ENCODE measurements at places on chromosomes 13 and 19.

GRCh38 chr13:98475522-98475921 is 101.4 kb downstream of the STK24 start:
- no peak for DNase-seq

GRCh38 chr13:76929320-76929719 is 19.0 kb upstream of the ACOD1 start:
- no peak for DNase-seq

- DNase-seq, result no peak
These were observed 3.6 kb upstream of the ZNF583 start for GRCh38 chr19:56400485-56400884.

DNA sequence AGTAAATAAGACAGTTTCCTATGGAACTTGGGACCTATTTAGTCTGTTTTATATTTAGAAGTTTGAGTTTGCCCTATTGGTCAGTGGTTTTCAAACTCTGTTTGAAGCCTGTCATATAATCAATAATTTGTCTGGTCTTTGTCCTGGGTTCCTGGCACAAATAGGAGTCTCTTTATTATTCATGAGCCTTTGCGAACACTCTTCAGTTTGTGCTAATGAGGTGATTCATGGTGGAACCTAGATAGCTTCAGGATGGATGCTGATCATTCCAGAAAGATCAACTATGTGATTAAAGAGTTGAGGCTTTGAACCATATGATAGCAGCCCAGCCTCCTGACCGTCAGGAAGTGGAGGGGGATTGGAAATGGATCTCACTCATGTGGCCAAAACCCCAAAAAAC is 10.0 kb upstream of the VWA8 start:
- DNase-seq, result peak; percentile 6

GRCh38 chr19:40348961-40349507 is 539 bp downstream of the PLD3 start:
- peak; percentile 13 for DNase-seq

GRCh38 chr13:91375116-91375729 is 23.2 kb upstream of the GPC5 start:
- peak; percentile 13 for DNase-seq

DNA sequence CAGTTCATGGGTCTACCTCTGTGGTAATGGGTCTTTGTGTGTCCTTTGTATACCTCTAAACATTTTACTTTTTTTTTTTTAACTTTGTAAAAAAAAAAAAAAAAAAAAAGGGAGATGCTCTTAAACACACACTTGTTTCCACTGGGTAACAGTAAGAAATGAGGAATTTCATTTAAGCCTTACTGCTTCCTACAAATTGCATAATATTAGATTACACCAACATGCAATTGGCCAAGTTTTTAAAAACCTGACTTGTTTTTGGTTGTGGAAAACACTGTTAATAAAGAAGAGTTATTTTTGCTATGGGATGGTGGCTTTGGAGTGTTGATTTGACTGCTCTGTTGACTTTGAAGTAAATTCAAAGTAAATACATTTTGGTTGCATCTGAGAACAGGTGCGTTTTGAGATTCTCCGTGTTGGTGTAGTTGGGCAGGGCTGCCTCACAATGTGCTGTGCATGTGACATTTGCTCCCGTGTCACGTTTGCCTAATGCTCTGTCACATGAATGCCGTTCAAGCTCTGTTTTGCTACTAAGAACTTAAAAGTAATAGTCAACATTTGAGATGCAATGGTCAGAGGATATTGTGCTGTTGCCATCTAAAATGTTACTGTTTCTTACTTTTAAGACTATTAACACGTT is 202.4 kb downstream of the LMO7 start:
- DNase-seq, result no peak

- no peak for DNase-seq
These were observed 90.7 kb upstream of the MCF2L start for GRCh38 chr13:112877976-112878955.

- no peak for DNase-seq
These were observed 147.5 kb upstream of the OBI1 start for GRCh38 chr13:78806457-78806856.

DNA sequence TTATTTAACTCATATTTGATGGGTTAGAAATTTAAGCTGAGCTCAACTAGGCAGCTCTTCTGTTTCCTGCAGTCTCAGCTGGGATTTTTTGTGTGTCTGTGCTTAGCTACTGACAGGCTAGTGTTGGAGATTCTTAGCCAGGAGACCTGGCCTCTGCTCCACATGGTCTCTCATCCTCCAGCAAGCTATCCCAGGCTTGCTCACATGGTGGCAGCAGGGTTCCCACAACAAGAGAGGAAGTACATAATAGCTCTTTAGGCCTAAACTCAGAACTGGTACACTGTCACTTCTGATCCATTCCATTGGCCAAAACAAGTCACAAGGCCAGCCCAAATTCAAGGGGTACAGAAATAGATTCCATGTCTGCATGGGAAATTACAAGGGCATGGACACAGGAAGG is 406.2 kb downstream of the SUCLA2 start:
- DNase-seq, result no peak

- DNase-seq, result peak; percentile 67
These were observed 33.4 kb downstream of the DNAJC3 start for GRCh38 chr13:95710313-95710712.

DNA sequence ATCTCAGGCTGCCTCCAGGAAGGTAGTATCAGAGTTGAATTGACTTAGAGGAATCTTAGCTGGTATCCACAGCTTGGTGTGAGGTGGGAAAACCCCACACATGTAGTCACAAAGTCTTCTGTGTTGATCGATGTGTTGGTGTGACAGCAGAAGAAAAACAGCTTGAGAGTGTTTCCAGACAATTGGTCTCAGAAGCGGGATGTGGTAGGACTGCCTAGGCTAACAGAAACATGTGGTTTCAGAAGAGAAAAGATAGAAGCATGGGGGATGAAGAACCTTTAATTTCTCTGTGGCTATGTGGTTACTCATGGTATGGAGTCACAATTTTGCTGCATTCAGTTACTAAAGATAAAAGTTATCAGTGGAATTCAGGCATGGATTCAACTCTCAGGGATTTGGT is 134.7 kb upstream of the SLITRK5 start:
- no peak for DNase-seq

- DNase-seq, result no peak
These were observed 137.2 kb upstream of the DACH1 start for GRCh38 chr13:72004246-72004645.

- DNase-seq, result no peak
These were observed 87.8 kb downstream of the IPO5 start for GRCh38 chr13:98041081-98041820.

DNA sequence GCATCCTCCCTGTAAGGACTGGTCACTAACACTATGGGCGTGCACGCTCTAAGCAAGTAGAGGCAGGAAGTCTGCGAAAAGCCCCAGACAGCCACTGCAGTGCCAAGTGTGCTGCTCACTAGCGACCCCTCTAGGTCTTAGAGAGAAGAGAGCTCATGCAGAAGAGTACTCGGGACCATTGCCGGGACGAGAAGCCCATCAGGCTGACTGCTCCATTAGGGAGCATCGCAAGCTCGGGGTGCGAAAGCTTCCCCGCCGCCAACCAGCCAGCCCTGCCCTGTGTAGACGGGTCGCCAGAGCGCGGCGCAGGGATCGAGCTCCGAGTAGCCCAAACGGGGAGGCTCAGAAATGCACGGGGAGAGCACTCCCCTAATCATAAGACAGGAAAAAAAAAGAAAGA is 16.6 kb downstream of the POU4F1 start:
- no peak for DNase-seq

DNA sequence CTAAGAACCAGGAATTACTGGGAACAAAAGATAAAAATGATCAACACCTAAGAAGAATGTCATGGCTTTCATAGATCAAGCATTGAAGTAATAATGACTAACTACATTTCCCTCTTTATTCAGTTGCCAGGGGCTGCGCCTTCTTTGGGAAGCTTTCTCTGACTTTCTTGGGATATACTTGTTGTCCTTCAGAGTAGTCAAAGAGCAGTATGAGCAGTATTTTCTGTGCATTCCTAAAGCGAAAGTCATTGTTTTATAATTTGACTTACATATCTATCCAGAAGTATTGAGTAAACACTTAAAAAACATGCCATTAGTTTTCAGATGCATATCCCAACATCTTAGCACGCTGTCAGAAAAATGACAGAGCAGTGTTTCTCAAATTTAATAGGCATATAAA is 2412.4 kb downstream of the PCDH9 start:
- peak; percentile 37 for DNase-seq

DNA sequence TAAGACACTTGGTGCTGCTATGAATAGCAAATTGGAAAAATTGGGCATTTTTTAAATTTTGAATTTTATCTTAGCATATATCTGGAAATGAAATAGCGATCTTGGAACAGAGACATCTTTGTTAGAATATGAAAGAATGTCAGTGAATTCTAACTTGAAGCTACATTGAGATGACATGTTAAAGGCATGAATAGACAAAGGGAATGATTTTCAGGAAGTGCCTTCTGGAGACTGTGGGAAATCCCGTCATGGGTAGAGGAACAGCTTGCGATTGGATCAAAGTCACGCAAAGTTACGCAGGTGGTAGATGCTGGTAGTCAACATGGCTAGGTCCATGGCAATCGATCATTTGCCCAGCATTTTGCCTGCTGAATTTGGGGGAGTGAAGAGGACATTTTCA is 43.5 kb downstream of the LRCH1 start:
- no peak for DNase-seq

DNA sequence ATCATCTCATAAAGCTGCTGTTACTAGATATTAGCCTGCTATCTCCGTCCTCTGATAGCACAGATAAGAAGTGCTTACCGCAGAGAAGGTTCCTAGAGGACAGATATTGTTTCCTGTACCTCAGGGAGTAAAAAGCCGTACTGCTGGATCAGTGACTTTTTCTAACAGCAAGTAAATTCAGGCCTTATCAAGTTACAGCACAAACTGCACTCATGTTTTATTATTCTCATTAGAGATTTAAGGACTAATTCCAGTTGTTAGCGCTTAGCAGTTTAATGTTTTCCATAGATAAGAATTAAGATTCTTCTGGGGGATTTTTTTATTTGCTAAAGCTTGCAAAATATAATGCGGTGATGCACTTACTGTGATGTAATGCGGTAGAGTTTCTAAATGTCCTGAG is 119.0 kb upstream of the OBI1 start:
- no peak for DNase-seq

GRCh38 chr13:79772811-79773210 is 291.9 kb downstream of the NDFIP2 start:
- DNase-seq, result no peak

- no peak for DNase-seq
These were observed 23.6 kb downstream of the CACNG6 start for GRCh38 chr19:54014920-54015560.

DNA sequence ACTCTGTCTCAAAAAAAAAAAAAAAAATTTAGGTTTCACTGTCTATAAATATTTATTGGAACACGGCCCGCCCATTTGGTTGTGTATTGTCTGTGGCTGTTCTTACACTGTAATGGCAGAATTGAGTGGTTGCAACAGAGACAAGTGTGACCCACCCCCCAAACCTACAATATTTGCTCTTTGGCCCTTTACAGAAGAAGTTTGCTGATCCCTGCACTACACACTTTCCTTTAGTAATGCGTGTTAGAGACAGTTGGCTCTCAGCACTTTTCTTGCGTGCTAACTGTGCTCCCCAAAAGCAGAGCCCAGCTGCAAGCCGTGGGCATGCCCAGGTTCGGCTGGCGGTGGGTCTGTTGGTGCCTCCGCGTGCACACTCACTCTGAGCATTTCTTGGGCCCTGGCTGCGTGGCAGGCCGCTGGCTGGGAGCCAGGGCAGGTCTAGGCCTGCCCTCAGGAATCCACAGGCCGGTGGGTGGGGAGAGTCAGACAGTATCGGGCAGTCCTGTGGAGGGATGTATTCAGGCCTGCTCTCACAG is 72.6 kb downstream of the SIPA1L3 start:
- no peak for DNase-seq

GRCh38 chr13:44309794-44310757 is 63.5 kb upstream of the SERP2 start:
- no peak for DNase-seq

GRCh38 chr13:27139565-27139964 is 32.0 kb downstream of the USP12 start:
- DNase-seq, result no peak

DNA sequence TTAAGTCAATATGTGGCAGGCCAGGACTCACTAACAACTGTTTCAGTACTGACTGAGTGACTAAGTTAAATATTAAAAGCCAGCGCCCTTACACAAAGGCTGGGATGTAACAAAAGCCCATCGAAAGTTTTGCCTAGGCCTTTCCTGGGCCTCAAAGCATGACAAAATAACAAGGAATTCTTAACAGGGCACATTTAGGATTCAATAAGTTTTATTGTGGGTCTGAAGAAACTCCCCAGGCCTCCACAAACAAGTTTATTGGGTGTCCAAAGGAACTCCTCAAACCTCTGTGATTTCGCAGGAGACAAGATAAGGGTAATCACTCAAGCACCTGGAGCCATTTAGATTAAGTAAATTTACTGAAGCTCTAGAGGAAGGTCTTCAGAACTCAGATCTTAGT is 130.7 kb upstream of the SGCG start:
- DNase-seq, result no peak

GRCh38 chr19:7450243-7451223 is 38.3 kb downstream of the PEX11G start:
- DNase-seq, result peak; percentile 31

- no peak for DNase-seq
These were observed 224.3 kb upstream of the SOX21 start for GRCh38 chr13:94936633-94937032.

GRCh38 chr19:7130043-7130442 is 60.5 kb downstream of the ZNF557 start:
- no peak for DNase-seq

- DNase-seq, result no peak
These were observed 1.7 kb downstream of the CCDC61 start for GRCh38 chr19:45996933-45997332.

DNA sequence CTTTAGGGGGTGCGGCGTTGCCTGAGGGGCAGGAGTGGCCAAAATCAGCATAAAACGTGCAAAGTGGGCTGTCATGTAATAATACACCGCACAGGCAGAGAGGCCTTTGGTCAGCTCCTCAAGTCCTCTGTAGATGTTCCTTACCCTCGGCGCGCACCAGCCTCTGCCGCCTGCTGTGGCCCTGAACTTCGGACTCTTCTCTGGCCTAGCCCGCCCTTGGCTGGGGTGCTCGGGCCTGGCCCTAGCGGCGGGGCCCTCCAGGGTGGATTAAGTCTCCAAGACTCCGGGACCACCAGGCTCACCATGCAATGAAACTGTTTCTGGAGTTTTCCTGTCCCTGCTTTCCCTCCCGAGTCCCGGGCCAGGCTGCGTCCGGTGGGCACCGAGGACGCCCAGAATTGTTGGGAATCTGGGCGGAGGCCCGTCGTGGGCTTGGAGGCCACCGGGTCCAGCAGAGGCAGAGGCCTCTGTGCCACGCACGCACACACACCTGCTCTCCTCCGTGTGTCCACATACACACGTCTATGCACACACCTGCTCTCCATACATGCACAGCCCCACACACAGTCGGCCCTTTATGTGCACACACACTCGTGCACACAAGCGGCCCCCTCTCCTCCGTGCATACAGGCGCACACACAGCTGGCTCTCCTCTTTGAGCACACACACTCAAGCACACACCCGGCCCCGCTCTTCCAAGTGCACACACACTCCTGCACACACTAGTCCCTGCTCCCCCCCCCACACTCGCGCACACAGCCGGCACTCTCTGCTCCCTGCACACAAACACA is 1.5 kb upstream of the TFDP1 start:
- DNase-seq, result no peak

Measured in fibroblast of skin of abdomen (primary cell).